NCI-H526 treated with DMSO at 0.1 percent for 48 hours (cell line): ENCODE measurements at places on chromosomes 5 and 9.

DNA sequence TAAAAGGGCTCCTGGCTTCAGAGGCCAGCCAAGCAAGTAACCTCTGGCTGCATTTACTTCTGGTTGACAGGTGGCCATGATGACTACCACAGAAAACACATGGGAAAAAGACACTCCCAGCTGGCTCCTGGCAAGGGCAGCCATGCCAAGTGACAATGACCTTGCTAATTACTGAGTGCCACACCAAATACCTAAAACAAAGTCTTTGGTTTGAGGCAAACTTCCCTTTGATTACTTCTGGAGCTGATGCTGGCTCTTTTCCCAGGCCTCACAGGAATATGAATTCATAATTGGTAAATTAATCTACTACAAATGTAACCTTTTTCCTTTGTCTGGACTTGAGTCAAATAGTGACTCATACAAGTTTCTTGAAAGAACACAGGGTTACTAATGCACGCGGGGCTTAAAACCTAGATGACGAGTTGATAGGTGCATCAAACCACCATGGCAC is 61.0 kb downstream of the LPAR1 start:
- DNase-seq, result no peak

GRCh38 chr5:6112538-6112937 is 265.8 kb downstream of the MED10 start:
- DNase-seq, result peak; percentile 73

DNA sequence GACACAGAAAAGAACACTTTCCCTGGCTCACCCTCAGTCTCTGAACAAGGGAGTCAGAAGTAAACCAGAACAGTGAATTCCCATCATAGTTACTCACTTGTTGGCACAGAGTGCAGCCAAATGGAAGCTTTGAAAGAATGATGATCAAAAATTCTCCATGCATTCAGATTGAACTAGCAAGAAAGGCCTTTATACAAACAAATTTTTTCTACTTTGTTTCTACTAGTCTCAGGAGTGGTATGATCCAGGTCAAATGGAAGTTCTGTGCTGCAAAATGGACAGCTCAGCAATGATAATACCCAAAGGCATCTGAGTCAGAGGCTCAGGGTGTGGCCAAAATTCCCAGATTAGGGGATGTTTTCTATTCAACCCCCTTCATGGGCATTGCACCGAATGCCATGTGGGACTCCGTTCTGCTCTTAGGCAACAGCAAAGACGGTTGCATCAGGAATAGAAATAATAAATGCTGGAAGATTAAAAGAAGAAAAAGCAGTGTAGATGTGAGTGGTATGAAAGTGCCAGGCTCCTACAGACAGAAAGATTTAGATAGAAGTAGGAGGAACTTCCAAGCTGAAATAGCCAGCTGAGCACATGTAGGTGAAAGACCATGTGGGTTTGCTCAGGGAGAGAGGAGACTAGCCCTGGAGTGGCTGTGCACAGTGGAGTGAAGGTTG is 24.0 kb upstream of the ASPN start:
- DNase-seq, result no peak

DNA sequence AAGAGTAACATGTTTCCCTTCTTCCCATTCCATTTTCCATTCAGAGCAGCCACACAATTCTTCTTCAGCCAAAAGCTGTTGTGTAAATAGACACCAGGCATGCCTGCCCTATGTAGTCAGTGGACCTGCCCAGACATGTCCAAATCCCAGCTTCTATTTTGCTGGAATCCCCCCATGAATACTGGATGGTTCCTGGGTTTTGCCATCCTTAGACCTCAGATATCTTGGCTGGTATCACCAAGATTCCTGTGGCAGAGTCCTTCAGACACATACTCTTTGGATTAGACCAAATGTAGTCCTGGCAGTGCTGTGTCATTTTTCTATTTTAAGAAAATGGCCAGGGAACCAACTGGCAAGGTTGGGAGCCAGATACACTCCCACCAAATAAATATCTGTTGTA is 10.3 kb downstream of the FST start:
- no peak for DNase-seq

DNA sequence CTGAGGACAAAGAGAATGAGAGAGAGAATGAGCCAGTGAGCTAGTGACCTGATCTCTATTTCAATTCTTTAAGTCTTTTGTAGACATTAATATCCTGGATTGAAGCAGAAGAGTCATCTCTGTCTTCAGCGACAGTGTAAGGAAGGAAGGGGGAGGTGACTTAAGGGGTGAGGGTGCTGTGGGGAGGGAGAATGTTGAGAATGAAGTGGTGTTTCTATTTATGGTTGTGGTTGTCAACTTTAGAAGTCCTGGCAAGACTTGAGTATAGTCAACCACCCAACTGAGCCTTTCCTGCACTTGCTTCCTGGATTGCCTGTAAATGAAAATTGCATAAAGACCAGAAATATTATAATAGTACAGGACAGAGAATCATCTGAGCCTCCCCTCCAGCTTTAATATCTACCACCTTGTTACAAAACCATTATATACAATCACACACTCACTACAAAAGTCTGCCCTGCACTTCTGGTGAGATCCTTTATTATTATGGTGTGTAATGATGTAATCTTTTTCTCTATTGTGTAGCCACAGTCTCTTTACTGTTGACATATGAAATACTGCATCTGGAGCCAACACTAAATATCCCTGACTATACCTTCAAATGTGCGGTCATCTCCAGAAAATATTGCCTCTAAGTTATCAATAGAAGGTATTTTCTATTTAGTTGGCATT is 91.7 kb downstream of the NTRK2 start:
- no peak for DNase-seq

GRCh38 chr5:95969055-95969454 is 7.4 kb upstream of the ELL2 start:
- no peak for DNase-seq

DNA sequence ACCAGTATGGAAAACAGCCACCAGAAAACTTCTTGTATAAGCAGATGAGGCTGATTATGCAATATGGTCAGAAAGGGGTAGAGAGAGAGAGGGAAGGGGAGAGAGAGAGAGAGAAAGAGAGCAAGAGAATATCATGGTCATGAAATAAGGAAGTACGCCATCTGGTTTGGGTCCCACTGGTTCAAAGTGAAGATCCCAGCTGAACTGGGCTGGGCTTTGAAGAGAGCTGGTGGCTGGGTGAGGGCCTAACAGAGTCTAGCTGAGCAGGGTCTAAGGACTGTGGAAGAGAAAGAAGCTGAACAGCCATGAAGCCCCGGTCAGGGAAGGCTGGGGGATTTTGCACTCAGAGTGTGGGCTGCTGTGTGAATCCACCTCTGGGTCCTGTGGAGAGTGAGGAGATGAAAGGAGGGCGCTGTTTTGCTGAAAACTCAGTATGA is 14.6 kb downstream of the TRIM14 start:
- no peak for DNase-seq

DNA sequence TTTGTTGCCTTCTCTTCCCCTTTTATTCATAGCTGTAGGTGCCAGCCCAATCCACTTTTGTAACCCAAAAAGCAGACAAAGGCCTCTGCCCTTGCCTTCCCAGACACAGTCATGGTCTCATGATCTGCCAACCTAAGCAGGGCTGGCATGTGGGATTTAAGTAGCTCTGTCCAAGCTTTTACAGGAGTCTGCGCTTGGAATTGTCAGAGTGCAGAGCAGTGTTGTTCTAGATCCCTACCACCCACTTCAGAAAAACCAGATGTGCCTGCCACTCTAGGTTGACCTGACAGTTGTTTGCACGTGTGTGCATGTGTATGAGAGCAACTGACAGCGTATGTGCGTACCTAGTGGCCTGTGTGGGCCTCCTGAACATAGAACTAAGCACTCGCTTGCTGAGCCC is 87.8 kb upstream of the SPRY4 start:
- DNase-seq, result no peak

GRCh38 chr5:152262667-152263066 is 142.4 kb downstream of the NMUR2 start:
- DNase-seq, result no peak

DNA sequence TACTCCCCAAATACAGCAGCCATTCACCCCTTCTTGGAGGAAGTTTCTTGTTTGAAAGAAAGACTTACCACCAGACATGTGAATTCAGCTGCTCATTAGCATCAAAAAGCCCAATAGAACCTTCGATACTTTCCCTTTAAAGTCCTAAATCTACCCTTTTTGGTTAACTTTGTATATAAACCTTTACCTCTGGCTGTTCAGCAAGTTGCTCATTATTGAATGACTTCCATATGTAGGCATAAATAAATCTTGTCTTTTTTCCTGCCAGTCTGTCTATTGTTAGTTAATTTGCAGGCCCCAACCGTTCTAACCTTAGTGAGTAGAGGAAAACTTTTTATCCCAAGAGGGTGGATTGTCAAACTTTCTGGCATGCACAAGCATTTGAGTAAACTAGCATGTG is 27.9 kb upstream of the FBXL17 start:
- DNase-seq, result no peak

DNA sequence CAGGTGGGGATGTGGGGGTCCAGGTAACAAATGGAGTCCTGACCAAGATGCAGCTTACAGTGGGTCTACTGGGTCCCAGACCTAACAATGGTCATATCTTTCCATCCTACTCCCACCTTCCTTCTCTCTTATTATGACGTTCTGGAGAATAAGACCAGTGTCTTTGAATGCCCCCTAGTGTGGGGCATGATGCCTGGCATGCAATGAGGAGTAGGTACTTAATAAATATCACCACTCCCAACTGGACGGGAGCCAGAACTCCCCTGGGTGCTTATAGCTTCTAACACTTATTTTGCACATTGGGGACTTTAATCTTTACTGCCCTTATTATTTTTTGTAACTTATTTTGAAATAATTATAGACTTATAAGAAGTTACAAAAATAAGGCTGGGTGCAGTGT is 98.2 kb downstream of the NDFIP1 start:
- no peak for DNase-seq

DNA sequence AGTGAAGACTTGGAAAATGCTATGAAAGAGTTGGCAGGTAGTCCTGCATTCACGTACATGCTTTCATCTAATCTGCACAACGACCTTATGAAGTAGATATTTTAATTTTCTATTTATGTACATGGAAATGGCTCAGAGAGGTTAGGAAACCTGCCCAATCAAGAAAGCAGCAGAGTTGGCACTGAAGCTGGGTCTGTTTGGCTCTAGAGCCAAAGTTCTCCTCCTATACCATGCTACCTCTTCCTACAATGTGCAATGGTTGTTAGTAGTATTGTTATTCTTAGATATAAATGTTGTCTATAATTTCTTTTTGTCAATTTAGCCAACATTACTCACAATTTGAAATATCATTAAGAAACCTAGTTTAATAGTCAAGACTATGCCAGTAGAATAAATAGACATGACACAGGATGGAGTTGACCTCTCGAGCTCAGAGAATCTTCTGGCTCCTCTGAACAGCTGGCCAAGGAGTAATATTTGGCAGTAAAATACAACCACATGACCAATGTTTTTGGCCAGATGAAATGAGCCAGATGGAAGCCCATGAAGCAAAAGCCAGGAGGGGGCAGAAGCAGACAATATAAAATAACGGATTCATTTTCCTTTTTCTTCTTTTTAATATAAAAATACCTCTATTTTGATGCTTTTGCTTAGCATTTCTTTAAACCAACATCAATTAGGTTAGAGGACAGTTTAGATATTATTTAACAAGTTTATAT is 542.3 kb downstream of the PDE4D start:
- DNase-seq, result no peak

- no peak for DNase-seq
Measured at GRCh38 chr9:130756037-130756436, 62.5 kb downstream of the EXOSC2 start.

DNA sequence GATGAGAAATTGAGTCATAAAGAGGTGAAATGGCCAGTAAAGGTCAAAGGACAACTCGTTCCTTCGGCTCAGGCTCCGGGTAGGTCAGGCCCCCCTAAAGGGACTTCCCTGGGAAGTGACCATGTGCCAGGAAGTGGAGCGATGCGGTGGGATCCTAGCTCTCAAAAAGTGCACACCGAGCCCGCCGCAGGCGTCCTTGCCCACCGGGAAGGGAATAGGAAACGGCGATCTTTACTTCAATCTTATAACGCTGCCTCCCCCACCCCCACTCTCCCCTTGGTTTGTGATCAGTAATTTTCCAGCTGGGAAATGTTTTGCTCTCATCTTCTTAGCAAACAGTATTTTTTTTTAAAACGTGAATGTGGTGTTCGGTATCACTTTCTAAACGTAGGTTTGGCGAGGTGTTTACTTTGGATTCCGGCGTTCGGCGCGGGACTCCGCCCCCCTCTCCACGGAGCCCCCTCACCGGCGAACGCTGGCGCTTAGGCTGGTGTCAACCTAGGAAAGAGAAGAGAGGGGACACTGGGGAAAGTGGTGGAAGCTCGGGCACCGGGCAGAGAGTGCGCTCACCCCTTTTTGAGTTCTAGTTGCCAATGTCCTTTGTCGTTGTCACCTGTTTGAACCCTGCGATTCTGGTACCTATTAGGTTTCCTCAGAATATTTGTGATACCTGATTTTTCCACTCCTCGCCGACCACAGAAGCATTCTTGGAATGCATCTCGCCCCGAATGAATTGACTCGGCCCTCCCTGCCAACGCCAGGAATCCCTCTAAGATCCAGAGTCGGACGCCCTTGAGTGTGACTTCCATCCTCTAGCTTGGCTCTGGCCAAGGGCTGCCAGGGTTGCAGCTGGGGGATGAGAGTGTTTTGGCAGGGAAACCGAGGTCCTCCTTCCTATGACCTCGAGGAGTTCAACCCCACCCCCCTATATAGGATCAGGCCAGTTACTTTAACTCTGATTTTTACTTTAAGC is 1.8 kb upstream of the KLF4 start:
- no peak for DNase-seq
